Right renal pelvis (tissue), 4 donors: ENCODE measurements at places on chromosomes 13 and 19. TPM values are rescaled to one million over a fixed set of nuclear protein-coding genes. Genes with fewer than 3 reads are reported as not detected.

TSHZ3 gene
- polyA plus RNA-seq = 13.9 TPM

ZNF439 gene
- polyA plus RNA-seq = 22.1 TPM

ADGRL1 gene
- 38.2 TPM for polyA plus RNA-seq

LHB gene
- polyA plus RNA-seq = not detected

KLK6 gene
- 36.8 TPM for polyA plus RNA-seq

ZNF550 gene
- 22.1 TPM for polyA plus RNA-seq

- no peak for DNase-seq
Observed at GRCh38 chr13:93976528-93976927, 503.0 kb downstream of the DCT start.

GRCh38 chr19:49574206-49574755 lies 6.1 kb downstream of the NOSIP start:
- DNase-seq = no peak

DNA sequence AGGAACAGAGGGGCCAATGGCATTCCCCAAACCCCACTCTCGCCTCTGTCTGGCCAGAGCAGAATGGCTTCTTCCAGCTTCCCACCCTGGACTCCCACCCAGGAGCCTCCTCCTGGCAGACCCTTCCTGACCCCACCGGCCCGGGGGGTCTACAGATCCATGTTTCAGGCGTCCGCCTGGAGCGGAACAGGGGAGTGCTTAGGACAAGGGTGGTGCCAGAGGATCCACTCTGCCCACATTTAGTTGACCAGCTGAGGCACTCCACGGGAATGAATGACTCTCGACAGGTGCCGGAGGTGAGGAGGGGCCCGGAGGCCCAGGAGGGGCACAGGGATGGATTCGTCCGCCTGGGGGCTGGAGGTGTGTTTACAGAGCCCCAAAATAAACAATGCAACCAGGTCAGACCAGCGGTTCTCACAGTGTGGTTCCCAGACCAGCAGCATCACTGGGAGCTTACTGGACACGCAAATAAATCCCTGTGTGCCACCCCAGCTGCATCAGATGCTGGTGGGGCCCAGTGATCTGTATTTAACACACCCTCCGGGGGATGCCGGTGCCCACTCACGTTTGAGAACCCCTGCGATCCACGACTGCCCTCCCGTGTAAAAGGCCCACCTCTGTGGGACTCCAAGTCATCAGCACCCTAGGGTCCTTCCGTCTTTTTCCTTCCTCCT lies 15.1 kb upstream of the NCCRP1 start:
- no peak for DNase-seq

GRCh38 chr19:56085571-56086275 lies 35.4 kb downstream of the ZNF787 start:
- no peak for DNase-seq

DNA sequence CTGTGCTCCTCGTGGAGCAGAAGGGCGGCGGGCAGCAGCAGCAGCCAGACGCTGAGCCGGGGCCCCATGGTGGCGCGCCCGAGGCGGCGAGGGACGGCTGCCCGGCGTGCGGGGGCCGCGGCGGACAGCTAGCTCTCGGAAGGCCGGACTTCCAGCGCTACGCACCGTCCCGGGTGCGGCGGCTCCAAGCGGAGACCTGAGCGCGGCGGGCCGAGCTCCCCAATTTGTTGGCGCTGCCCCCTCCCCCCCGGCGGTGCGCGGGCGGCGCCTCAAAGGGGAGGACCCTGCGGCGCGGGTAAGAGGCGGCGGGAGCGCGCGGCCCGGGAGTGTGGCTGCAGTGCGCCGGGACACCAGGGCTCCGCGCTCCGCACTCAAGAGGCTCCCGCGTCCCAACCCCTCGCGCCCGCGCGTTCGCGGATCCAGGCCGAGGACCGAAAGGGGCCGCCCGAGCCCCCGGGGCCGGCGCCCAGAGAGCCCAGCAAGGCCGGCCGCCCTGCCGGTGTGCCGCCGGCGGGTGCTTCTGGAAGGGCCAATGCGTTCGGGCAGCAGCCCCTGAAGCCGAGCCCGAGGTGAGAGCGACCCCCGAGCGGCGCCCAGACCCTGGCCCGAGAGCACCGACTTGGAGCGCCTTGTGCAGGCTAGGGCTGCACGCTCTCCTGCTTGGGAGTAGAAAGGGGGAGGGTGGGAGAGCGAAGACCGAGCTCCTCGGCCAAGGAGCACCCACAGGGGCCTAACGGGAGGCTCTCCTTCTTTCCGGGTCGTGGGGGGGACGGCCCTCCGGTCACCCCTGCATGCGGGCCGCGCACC lies at the start of the genes COL4A1 and COL4A2:
Gene COL4A1, minus strand, starts transcription at position 198 of the 807 bp plus-strand sequence. Its CDS starts 130 bp downstream, at position 68.
Gene COL4A2, plus strand, starts transcription at position 325 of the 807 bp plus-strand sequence. CDS start 620 bp downstream, outside the sequence.
- no peak for DNase-seq

GRCh38 chr13:39590466-39591036 lies 12.4 kb downstream of the LHFPL6 start:
- DNase-seq = no peak

- DNase-seq = no peak
Observed at GRCh38 chr13:27442071-27442647, 8.2 kb downstream of the MTIF3 start.

GRCh38 chr13:29140277-29140676 lies 320.1 kb downstream of the MTUS2 start:
- no peak for DNase-seq

GRCh38 chr13:60787083-60787482 lies 390.1 kb downstream of the TDRD3 start:
- no peak for DNase-seq

DNA sequence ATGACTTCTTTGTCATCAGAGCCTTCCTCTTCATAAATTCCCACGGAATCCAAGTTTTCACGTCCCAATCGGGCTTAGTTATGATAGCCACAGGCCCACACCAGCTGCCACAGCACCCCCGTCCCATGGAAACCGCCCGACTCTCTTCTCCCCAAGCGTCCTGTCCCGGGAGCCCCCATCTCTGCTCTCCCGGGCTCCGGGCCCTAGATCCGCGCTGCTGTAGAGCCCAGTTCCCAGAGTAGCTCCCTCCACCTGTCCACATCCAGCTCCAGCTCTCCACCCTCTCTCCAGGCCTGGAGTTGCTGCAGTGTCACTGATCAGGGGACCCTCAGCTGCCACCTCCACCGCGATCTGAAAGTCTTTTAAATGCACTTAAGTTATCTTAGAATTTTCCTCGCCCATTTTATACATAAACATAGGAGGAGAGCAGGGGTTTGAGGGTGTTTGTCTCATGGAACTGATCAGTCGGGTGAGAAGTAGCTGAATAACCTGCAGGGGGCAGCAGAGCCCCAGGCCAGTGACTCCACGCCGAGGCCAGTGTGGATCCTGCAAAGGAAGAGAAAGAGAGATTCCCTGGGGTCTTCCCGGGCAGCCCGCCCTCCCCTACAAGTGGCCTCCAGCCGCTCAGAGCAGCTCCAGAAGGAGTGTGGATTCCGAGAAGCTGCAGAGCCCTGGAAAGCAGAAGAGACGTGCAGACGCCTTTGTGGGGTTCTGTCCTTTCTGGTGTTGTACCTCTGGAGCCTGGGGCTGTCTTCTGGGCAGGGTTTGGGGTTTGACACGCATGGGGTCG lies 1.1 kb upstream of the ZNF763 start:
- DNase-seq = peak; percentile 75

DNA sequence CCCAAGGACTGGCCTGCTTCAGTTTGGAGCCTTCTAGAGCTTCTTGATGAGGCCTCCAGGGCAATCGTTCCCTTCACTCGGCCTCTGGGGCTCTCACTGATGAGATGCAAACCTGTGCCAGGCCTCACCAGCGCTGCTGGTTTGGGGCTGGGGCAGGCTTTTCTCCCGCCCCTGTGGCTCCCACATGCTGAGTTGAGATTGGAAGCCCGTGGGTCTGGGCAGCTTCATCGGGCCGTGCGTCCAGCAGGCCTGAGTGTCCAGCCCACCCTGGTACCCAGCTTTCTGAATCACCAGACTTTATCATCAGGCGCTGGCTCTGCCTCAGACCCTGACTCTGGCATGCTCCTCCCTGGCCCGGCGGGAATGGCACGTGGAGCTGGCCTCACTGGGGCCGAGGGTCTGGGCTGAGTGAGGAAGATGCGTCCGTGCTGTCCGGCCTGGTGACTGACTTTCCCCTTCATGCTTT lies 4.3 kb downstream of the CALM3 start:
- no peak for DNase-seq

DNA sequence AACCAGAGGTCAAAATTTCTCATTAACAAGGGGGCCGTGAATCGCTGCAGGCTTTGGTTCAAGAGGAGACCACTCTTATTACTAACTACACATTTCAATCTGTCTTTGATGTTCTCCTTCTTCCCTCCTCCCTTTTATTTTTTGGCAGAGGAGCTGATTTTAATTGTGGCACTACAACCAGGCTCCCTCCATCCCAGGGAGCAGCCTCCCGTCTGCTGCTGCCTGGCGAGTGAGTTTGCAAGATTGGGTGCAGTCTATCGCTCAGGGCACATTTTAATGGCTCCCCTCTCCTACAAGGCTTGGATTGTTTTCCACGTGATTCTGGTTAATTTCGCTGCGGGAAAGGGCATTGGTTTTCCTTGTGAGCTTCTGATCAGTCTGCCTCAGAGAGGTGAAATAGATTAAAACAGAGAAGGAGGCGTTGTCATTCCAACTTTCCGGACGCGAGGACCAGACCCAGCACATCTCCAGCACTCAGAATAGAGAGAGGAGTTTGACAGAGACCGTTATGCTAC lies 81.4 kb downstream of the KCTD15 start:
- DNase-seq = no peak

- DNase-seq = no peak
Observed at GRCh38 chr19:18157465-18158063, 4.6 kb downstream of the PIK3R2 start.

DNA sequence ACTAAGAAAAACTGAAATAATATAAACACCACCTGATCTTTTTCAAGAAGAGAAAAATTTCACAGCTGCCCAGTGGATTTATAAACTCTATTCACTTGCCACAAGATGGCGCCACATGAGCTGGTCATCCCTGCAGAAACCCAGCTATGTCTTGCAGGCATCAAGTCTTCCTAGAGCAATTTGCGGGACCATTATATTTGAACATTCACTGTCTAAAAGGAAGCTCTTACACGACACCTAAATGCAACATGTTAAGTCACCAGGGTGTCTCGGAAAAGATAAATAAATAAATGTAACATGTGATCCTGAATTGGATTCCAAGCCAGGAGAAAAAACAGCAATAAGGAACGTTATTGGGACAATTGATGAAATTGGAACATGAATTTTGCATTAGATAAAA lies 20.3 kb upstream of the AKT2 start:
- peak; percentile 74 for DNase-seq

DNA sequence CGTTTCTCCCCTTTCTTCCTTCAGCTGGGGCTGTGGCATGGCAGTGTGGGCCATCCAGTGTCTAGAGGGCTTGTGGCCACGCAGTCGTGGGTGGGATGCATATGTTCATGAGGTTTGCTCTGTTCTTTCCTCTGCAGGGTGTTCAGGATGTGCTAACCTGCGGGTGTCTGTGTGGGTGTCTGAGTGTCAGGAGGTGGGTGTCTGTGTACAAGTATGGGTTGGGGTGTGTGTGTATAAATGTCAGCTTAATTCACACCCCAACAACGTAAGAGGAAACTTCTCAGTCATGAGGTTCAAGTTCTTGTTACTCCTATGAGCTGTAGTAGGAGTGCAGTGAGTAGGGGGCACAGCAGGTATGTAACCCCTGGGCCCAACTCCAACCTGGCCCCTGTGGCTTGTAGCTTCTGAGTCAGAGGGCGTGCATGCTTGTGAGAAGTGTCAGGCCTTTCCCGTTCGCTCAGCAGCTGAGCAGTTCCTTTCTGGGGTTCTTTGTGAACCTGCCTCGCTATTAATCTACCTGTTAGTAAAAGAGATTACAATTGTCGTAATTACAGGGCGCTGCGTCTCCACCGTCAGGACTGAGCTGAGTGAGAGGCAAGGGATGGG lies 49.1 kb downstream of the NFIX start:
- no peak for DNase-seq

DNA sequence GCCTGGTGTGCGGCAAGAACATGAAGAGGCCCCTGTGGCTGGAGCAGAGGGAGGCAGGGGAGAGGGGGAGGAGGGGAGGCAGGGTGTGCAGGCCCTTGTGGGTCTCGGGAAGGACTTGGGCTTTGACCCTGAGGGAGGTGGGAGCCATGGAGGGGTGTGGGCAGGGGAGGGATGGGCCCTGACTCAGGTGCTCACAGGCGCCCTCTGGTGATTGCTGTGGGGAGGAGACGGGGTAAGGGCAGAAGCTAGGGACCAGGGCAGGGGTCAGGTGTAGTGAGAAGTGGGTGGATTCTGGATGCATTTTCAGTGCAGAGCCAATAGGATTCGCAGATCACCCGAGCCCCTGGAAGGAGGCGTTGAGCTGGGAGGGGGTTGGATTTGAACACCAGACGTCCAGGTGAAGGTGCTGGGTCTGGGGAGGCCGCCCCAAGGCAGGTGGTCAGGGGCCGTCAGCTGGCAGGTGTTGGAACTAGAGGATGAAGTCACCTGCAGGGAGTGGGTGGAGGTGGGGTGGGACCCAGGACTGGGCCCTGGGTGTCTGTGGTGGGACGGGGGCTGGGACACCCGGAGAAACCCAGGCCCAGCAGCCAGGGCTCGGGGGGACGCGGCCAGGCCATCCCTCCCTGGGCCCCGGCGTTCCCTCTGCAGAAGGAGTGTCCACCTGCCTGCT lies 185.4 kb downstream of the KDM4B start:
- DNase-seq = no peak

DNA sequence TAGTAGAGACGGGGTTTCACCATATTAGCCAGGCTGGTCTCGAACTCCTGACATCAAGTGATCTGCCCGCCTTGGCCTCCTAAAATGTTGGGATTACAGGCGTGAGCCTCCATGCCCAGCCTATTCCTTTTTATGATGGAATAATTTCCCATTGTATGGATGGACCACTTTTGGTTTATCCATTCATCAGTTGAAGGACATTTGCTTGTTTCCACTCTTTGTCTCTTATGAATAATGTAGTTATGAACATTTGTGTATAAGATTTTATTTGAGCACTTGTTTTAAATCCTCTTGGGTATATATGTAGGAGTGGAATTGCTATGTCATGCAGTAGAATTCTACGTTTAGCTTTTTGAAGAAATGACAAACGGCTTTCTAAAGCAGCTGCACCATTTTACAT lies 23.3 kb downstream of the FBXO27 start:
- no peak for DNase-seq

- no peak for DNase-seq
Observed at GRCh38 chr19:49976496-49976895, 15.5 kb upstream of the SIGLEC11 start.

- no peak for DNase-seq
Observed at GRCh38 chr13:68099631-68100030, 869.5 kb upstream of the PCDH9 start.

DNA sequence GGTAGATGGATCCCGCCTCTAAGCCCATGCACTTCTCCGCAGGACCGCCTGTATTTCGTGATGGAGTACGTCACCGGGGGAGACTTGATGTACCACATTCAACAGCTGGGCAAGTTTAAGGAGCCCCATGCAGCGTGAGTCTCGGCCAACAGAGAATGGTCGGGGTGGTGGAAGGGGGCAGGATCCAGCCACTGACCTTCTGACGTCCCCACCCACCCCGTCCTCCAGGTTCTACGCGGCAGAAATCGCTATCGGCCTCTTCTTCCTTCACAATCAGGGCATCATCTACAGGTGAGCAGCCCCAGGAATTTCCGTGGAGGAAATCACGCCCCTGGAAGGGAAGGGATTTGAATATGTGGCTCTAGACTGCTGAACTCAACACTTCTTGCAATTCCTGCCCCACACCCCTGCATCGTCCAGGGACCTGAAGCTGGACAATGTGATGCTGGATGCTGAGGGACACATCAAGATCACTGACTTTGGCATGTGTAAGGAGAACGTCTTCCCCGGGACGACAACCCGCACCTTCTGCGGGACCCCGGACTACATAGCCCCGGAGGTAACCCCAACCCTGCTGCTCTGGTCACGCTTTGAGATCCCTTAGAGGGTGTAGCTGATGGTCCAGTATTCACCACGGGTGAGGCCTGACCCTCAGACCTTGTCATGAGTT lies 8.8 kb upstream of the CACNG7 start:
- DNase-seq = no peak
